NCI-H2029 (cell line): ENCODE measurements at places on chromosomes 11 and 22.

- peak; percentile 74 for DNase-seq
These were observed 8.9 kb downstream of the PISD start for GRCh38 chr22:31652911-31653684.

DNA sequence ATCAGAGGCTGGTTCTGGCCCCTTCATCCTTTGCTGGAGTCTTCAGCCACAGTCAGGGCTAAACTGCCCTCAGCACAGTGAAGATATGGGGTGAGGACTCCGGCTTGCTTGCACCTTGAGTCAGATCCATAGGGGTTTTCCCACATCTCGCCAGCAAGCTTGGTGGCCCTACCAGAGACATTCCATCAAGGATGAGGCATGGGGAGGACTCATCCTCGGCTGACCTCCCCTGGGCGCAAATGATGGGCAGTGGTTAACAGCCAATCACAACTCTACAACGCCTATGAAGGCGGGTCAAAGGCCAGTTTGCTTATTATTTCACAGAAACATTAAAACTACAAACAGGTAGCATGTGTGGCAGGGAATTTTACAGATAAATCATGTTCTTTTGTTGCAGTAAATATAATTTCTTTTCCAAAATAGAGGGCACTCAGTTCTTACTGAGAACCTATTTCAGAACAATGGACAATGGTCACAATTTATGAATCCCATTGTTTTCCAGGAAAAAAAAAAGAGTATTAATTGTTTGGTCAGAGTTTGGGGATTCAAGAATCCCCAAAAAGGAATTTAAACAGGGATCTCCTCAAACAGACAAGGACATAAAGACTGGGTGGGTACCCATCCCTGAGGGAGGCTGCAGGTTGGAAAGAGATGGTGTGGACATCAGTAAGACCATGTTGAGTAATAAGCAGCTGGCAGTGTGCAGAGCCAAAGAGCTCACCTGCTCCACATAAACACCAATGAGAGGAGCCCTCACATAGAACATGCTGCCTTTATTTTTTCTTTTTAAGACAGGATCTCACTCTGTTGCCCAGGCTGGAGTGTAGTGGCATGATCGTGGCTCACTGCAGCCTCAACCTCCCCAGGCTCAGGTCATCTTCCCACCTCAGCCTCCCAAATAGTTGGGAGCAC lies 14.8 kb downstream of the PLAAT3 start:
- no peak for DNase-seq

DNA sequence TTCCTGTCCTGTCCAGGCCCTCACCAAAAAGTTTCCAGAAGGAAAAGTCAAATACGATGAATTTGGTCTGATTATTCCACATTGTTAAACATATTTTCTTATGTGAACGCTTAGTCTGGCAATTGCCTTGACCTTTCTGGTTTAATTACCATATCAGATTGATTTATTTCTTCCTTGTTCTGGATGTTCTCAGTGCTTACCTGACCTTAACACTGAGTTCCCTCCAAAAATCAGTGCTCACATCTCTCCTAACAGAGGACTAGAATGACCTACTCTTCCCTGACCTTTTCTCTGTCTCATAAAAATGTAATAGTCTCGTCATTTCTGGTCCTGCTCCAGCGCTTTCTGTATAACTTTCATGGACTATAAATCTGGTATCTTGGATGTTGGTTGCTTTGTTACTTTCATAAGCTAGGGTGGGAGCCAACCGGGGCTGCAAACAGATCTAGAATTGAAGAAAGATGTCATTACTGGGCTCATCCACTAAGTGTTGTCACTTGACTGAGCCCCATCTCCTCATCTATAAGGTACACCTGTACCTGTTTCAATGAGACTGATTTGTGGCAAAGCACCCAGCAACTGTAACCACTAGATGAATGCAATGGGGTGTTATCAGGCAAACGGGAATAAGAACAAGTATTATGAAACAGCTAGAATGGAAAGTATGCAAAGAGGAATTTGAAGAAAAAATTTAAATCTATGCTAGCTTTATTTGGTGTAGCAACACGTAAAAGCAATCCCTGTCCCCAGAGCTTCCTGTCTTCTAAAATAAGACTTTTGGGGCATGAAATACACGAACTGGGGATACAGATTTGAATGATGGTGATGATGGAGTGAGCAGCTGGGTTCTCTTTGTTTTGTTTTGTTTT lies 2.4 kb downstream of the FADS2 start:
- DNase-seq: no peak

GRCh38 chr11:125111001-125111342 lies 454 bp downstream of the TMEM218 start:
- DNase-seq: no peak

- no peak for DNase-seq
These were observed 61.5 kb downstream of the TMPRSS5 start for GRCh38 chr11:113644605-113645004.

GRCh38 chr11:115784796-115785521 lies 280.7 kb upstream of the CADM1 start:
- DNase-seq: peak; percentile 96

DNA sequence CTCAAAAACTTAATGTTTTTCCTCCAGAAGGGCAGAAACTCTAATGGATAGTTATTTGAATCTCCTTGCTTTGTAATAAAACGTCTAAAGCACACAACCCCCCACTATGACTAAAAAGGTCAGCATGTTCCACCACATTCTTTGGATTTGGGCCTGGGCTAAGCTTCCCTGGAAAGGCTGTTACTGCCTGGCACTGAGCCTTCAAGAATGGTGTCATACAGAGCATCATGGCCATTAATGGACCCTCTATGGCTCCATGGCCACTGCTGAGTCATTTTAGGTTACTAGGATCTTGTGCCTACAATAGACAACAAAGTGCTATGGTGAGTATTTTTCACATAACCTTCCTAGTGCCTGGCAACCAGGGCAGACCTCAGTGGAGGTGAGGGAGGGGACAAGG lies 242.6 kb upstream of the FAT3 start:
- DNase-seq: no peak

DNA sequence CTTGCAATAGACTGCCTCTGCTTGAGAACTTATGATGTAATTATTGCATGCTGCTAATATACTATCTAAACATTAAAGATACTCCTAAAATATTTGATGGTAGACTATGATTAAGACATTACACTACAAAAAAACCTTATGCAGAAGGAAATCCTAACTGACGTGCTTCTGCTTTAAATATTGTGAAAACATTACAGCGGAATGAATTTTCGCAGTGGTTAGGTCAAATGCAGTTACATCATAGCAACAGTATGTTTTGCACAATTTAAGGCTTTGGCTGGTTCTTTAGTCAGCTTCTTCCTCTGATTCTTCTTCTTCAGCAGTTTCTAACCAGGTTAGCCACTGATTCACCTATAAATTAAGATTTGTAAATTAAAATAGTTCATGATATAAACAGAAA lies 11.2 kb downstream of the EIF4G2 start:
- no peak for DNase-seq

GRCh38 chr22:19992921-19993355 lies 23.7 kb downstream of the ARVCF start:
- DNase-seq: no peak

DNA sequence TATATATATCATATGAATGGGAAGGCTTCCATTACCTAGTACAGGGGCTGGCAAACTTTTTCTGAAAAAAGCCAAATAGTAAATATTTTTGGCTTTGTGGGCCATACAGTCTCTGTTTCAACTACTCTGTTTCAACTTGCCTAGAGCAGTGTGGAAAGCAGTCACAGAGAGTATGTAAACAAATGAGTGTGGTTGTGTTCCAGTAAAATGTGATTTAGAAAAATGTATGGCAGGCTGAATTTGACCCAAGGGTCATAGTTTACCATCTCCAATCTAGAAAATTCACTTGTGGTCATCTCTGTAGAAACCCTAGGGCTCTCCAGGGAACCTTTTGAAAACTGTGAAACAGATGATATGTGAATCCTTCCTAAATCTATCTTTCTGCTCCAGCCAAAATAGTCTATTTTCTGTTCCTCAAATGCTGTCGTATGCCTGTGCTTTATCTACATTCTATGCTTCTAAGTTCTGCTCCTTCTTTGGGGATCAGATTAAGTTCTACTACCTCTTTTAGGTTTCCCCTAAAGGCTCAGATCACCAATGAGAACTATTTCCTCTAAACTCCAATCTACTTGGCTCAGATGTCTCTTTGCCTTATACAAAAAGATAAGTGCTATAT lies 356.2 kb downstream of the METTL15 start:
- DNase-seq: no peak

- peak; percentile 73 for DNase-seq
These were observed 420 bp upstream of the TRIM44 start for GRCh38 chr11:35662061-35662648.

- DNase-seq: no peak
These were observed 6.5 kb downstream of the HMBS start for GRCh38 chr11:119091178-119091577.

DNA sequence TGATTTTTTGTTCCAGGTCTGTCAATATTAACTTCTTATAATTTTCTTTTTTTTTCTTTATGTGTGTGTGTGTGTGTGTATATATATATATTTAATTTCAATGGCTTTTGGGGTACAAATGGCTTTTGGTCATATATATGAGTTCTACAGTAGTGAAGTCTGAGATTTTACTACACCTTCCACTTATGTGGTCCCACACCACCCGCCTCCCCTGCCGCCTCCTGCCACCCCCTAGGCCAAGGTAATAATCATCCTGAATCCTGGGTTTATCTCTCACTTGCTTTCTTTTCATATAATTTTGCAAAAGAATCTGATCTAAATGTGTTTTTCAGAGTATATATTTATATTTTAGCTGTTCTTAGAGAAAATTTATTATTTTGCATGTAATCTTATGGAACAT lies 11.1 kb downstream of the NEAT1 start:
- DNase-seq: no peak

- DNase-seq: no peak
These were observed 27.7 kb downstream of the RTN4R start for GRCh38 chr22:20240447-20240764.

DNA sequence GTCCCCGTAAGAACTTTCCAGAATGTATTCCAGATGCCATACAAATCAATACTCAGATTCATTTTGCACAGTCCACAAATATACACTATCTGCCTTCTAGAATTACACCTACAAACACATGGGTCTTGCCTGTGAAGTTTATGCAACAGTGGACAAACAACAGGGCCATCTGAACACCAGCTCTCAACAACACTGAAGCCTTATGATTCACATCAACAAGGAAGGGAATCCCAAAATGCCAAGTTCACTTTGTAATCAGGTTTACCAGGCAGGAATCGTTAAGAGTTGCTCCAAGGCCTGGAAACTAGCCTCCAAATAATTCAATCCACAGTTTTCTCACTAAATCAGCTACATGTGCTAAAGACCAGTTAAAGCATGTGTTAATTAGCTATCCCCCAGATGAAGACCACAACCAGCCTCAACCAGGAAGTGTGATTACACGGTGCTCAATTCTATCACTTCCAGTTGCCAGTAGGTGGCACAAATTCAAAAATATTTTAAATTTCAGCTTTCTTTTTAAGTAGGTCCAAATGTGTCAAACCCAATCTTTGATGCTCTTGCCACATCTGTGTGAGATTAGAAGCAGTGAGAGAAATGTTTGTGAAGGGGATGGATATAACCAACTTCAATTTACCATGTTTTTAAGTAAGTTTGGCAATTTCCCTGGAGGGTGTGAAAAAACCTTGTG lies 139.1 kb upstream of the BDNF start:
- no peak for DNase-seq

GRCh38 chr11:69352715-69353319 lies 58.9 kb downstream of the MYEOV start:
- DNase-seq: no peak

DNA sequence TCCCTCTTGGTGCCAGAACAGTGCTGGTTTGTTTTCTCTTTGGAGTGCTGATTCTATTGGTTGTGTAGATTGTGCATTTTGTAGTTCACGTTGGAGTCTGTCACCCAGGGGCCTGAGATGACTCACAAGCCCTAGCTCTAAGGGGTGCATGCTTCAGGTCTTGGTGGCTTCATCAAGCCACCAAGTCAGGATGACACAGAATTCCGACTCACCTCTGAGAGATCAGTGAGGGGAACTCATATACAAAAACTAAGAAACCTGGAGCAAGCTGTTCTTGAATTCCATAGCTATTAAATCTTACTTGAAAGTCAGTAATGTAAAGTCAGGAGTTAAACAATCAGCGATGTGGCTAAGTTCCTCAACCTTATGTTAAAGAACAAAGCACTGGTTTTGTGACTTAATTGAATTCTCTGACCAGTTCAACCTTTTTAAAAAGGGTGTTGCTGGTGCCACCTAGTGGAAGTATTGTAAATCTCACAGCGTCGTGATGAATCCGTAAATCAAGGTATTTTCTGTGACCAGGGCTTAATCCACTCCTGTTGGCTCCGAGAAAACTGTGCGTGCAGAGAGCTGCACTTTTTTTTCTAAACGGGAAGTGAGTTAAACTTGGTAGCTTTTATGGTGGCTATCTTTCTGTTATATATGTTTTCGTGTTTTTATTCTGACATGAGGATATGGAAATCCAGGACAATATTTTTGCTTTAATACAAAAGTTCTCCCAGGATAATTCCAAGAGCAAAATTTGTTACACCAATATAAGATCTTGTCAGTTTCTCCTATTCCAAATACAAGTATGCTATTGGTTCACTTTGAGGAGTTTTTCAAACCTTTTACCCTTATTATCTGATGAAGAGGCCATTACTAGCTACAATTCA lies 14.6 kb downstream of the MMP13 start:
- peak; percentile 41 for DNase-seq

DNA sequence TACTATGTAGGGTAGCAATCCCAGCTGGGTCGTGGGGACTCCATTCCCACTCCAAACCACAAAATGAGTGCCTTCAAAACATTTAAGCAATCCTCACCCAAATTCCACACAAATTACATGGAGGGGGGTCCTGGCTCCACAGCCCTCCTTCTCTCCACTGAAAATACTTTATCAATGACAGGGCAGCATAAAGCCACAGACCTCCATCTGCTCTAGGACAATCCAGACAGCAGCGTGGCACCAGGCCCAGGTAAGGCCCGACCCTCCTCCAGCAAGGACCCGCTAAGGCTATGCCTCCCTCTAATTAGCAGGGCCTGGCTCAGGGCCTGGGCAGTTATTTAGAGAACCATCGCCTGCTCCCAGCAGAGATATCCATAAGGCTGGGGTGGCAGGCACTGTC lies at the start of gene PANX3:
TSS of gene PANX3 (plus strand) at position 365 of the 400 bp plus-strand sequence. CDS start 129 bp downstream, outside the sequence.
- DNase-seq: no peak

DNA sequence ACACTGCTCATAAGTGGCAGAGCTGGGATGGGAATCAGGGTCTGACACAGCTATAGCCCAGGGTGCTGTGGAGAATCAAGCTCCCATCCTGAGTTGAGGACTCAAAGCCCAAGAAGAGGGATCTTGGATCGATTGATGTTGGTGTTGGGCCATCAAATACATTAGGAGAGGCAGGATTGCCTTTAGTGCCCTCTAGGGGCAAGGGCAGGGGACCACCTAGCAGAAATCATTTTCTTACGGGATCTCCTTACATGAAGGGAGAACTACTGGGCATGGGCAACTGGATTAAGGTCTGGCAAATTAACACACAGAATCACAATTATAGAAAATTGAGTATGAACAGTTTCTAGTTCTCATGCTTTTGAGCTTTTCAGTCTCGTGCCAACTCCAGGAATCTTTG lies 24.9 kb upstream of the EMSY start:
- DNase-seq: peak; percentile 31

GRCh38 chr22:44947049-44947448 lies 62.8 kb downstream of the PHF21B start:
- DNase-seq: no peak

- DNase-seq: no peak
These were observed 3.2 kb downstream of the CRY2 start for GRCh38 chr11:45850446-45850845.
